ENCODE measurements at places on chromosomes 1 and 21.
A peak's percentile ranks its signal among the peaks of the same experiment; 100 is the strongest.

GRCh38 chr1:111733183-111733991, 5.8 kb downstream of the INKA2 start:
- DNase-seq = no peak

DNA sequence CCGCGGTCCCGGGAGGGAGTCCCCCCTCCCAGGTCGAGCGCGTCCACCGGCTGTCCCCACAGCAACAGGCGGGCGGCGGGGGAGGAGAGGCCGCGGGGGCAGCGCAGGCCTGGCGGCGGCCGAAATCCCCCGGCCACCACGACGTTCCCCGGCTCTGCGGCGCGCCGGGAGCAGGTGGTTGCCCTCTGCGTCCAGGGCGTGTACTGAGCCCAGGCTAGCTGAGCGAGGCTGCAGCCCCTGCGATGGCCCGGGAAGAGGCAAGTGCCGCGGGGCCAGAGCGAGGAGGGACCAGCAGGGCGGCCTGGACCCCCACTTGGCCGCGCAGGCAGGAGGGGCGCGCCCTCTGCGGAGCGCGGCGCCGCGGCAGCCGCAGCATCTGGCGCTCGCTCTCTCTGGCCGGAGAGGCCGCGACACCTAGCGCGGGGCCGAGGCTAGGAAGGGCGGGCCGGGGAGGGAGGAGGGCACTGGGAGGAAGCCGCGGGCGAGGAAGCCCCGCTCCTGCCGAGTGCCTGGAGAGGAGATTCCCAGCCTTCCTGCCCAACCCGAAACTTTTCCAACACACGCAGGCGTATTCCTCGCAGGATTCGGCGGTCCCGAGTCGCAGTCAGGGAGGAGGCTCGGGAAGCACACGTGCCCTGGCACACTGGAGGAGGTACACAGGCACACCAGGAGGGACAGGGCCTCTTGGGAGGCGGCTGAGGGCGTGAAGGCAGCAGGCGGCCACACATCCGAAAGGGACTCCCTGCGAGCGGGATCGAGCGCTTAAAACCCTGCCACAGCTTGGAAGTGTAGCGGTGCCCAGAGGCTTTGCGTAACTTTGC, 4.9 kb upstream of the PROX1 start:
- no peak for DNase-seq

DNA sequence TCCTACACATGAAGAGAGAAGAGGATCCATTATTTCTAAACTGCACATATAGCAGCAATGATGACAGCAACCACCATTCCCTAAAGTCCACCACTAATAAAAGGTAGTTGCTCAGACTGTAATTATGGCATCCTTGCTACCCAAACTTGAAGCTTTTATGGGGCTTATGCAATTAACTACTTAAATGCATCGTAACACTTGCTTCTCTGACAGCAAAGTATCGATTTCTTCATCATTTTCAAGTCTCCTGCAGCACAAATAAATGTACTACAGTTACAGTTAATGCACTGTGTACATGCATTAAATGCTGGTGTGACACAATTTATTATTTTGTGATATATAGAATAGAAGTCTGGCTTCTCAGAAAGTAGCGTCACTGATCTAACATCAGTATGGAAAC, 241.7 kb downstream of the USH2A start:
- DNase-seq = no peak

GRCh38 chr21:38937286-38937790, 131.6 kb downstream of the ETS2 start:
- no peak for DNase-seq

DNA sequence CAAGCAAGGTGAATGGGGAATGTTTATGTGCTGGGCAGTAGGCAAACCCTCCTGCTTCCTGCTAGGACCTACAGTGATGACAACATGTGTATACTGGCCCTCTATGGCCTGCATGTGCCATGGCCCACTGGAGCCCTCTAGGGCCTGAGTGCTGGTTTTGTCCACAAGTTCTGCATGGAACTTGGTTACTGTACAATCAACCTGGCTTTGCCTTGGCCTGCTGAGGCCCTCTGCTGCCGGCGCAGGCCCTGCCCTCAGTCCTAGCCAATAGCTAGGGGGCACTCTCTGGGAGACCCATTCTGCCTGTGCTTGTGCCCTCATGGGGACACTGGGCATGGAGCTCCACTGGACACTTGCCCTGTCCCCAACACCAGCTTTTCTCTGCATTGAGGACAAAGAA, 138.6 kb upstream of the NGF start:
- no peak for DNase-seq

DNA sequence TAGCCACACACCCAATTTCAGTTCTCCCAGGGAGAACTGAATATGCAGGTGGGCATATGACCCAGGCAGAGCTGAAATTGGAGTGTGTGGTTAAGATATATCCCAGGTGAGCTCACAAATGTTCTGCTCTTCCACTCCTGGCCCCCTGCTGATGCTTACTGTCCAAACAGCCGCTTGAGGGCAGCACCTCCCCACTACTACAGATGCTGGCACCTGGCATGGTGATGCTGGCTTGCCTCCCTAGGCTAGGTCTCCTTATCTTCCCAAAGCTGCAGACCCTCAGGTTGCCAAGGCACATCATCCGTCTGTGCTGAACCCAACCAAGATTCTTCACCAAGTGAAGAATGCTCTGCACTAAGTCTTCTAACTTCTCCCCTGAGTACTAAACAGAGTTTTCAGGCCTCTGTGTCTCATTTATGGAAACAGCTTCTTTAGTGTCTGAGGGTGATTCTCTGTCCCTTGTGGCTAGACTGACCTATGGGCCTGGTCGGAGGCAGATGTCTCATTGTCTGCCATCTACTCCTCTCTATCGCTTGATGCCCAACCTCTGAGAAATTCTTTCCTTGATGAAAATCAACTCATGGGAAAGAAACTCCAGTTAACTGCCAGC, 27.2 kb downstream of the XCL1 start:
- DNase-seq = peak; percentile 44

- DNase-seq = no peak
Observed at GRCh38 chr1:205313563-205314308, 7.8 kb downstream of the NUAK2 start.

DNA sequence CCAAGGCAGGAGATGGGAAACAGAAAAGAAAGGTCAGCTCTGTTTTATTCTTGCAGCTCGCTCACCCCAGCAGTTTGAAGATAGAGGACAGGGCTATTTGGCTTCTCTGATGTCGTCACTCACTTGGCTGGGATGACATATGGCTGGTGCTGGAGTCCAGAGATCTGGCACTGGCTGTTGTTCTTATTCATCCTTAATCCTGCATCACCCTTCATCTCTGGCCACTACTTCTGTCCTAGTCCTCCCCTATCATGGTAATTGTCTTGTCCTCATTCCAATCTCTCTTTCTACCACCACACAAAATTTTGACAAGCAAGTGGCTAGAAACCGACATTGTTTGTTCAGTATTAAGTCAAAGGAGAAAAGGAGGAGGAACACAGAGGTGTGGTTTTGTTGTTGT, 103.8 kb upstream of the PDE4B start:
- DNase-seq = no peak

DNA sequence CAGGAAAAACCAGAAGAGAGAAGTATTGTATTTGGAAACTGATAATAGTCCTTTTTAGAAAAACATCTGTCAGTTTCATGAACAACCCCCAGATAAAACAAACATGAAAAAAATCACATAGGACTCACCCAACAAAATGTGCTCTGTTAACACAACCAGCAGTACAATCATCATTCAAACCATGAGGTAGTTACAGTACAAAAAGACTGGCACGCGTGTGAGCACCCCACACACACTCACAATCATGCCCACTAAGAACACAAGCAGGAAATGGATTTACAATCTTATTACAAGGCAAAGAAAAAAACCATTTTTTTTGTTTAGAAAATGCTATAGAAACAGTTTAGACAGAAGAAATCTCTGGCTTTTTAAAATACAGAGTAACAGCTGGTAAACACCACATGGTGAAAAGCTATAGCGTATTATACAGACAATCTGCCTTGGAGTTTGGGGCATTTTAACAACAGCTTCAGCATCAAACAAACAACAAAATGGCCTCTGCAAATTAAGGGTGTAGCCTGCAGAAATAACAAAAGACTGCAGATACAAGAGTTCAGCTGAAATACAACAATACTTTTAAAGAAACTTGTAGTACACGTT, 180.0 kb downstream of the CDC7 start:
- no peak for DNase-seq

DNA sequence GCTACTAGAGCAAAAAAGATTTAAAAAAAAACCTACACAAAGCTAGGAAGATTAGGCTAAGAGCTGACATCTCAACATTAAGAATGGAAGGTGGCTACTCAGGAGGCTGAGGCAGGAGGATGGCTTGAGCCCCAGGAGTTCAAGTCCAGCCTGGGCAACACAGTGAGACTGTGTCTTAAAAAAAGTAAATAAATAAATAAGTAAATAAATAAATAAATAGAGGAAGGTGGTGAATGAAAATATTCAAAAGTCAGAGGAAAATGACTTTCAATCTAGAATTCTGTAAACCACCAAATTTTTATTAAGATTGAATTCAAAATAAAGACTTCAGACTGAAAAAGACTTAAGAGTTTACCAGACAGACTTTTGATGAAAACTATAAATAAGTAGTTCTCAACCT, 50.9 kb upstream of the TMPRSS2 start:
- DNase-seq = no peak

DNA sequence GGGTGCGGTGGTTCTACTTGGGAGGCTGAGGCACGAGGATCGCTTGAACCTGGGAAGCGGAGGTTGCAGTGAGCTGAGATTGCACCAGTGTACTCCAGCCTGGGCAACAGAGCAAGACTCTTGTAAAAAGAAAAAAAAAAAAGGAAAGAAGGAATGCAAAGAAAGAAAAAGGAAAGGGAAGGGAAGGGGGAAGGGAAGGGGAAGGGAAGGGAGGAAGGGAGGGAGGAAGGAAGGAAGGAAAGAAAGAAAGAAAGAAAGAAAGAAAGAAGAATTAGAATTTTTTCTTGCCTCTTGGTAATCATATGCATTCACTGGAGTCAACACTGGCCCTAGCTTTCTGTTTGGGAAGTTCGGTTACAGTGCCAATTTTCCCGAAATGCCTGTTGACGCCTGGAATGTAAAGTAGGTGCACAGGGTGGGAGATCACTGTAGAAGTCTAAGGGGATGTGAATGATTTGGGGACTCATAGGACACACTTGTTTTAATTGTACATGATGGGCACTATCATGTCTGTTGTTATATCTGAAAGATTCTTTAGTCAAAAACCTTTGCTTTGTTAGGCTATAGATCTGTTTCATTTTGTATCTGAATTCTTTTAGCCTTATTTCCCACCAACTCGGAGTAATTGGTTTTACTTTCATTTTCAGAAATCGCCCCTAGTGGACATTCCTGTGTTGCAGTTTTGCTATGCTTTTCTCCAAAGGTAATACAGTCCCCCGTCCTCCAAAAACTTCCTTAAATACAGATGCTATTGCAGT, 59.8 kb upstream of the MORC3 start:
- DNase-seq = peak; percentile 11

- DNase-seq = no peak
Observed at GRCh38 chr1:220652995-220653394, 37.2 kb upstream of the C1orf115 start.

DNA sequence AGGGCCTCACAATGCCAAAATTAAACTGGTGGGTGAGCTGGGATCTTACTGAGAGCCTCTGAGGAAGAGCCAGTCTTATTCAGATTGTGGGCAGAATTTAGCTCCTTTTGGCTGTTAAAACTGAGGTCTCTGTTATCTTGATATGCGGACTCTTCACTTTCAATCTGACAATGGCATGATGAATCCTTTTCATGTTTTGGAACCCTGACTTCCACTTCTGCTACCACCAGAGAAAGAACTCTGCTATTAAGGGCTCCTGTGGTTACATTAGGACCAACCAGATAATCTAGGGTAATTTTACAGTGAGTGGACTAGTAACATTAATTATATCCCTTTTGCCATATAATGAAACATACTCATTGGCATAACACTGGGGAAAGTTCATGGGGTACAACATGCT, 219.0 kb downstream of the LRRIQ3 start:
- no peak for DNase-seq

DNA sequence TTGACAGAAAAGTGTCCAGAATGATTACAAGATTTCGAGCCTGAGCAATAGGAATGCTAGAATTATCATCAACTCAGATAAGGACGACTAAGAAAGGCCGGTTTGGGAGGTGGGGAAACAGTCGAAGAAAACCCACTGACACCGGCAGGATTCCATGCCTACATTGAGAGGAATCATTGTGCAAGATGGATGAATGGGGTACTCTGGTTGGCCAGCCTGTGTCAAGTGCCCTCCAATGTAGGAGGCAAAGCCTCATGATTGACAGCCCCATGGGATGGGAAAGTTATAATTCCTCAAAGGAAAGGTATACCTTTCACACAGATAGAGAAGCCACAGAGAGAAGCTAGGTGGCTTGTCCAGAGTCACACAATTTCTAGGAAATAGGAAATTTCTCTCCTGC, 153.5 kb upstream of the CTTNBP2NL start:
- DNase-seq = no peak

DNA sequence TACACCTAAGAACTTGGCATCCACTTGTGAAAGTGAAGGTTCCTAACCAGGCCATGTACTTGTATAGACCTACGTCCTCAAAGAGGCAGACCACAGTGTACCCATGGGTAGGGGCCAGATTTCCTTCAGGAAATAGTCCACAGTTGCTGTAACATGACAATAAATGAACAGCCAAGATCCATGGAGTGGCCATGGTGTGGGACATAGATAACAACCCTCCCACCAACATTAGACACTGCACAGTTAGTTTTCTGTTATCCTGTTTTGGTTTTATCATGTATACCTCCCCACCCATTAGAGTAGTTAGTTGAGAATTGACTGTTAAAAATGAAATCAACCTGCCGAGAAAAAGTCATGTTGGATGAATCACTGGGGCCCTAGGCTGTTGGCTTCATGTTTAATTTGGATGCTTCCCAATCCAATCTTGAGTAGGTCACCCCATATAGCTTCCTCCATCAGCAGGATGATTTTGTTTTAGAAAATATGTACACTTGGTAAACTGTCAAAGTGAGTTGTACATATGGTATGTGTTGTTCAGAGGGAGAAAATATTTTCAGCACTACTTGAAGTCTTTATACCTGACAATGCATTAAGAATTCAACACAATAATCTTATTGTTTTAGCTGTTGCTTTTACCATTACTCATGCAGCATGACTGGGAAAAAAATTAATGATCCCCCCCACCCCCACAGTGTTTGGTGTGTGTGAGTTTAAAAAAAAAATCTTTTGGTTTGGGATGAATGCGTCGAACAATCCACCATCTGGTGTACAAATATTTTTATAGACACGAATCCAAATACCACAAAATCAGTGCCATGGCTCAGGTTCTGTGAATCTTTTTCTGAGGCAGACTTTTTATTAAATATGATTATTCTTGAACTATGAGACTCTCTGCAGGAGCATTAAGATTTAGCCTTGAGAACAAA, 88.3 kb upstream of the ARHGAP29 start:
- no peak for DNase-seq

GRCh38 chr1:218430822-218431221, 85.7 kb downstream of the TGFB2 start:
- DNase-seq = no peak

DNA sequence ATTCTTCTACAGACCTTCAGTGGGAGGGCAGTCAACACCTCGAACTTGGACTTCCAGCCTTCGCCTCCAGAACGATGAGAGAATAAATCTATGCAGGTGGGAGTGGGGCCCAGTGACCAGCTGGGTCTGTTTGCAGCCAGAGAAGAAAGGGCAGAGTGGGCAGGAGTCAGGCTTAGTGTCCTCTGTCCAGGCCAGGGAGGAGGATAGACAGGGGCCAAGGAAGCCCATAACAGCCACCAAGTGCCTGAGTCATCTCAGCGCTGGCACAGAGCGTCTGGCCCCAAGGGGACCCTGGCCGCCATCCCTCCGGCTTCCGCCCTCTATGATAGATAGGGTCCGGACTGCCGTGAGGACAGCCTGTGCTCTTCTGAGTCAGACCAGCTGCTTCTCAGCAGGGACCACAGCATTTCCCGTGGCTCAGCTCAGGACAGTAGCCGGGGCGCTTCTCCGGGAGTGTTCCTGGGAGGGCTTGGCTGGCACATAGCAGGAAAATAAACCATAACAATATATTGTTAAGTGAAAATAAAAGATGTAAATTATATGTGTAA, 133.1 kb upstream of the C1orf174 start:
- no peak for DNase-seq
